ENCODE measurements at places on chromosomes 3 and 15. TPM values are rescaled to one million over a fixed set of nuclear protein-coding genes. Genes with fewer than 3 reads are reported as not detected.

The TEX9 gene
- total RNA-seq = 1.0 TPM

The TM4SF4 gene
- not detected for total RNA-seq

The OXSM gene
- 35.7 TPM for total RNA-seq

The USP4 gene
- total RNA-seq = 69.1 TPM

The ANKRD34C gene
- total RNA-seq = not detected

The PSTPIP1 gene
- total RNA-seq = 137 TPM

The DLEC1 gene
- 2.0 TPM for total RNA-seq

The GOLGA8N gene
- 2.7 TPM for total RNA-seq

The C2CD4A gene
- total RNA-seq = 5.8 TPM

The DUOXA2 gene
- 0.13 TPM for total RNA-seq

The FOXP1 gene
- 101 TPM for total RNA-seq

The ZBTB20 gene
- 17.7 TPM for total RNA-seq

The ALAS1 gene
- total RNA-seq = 72.7 TPM

The GOLGA8S gene
- total RNA-seq = 0.08 TPM

The CCR8 gene
- 0.87 TPM for total RNA-seq

The AGBL1 gene
- 0.19 TPM for total RNA-seq

The MEIS2 gene
- not detected for total RNA-seq

The STXBP5L gene
- total RNA-seq = not detected

The GABRA5 gene
- not detected for total RNA-seq

The SLC12A1 gene
- not detected for total RNA-seq

The CGNL1 gene
- total RNA-seq = not detected

The SMCO1 gene
- total RNA-seq = not detected

The SLC9C1 gene
- total RNA-seq = not detected

The ACTR8 gene
- total RNA-seq = 30.8 TPM

The PLCB2 gene
- 111 TPM for total RNA-seq

The NR1I2 gene
- total RNA-seq = 0.82 TPM

The TGM5 gene
- 0.61 TPM for total RNA-seq

The UQCC5 gene
- 12.0 TPM for total RNA-seq

The GOLGA8F gene
- total RNA-seq = not detected

The ROBO2 gene
- not detected for total RNA-seq

The AADAC gene
- not detected for total RNA-seq

The PLIN1 gene
- 0.09 TPM for total RNA-seq

The RHOV gene
- 0.45 TPM for total RNA-seq

The POLG gene
- total RNA-seq = 76.9 TPM

The GXYLT2 gene
- total RNA-seq = not detected

The LARP6 gene
- total RNA-seq = not detected

The KCNAB1 gene
- total RNA-seq = not detected

The SGO1 gene
- 29.4 TPM for total RNA-seq

The CDHR4 gene
- total RNA-seq = 0.40 TPM

The CADPS gene
- total RNA-seq = not detected

The TMEM158 gene
- total RNA-seq = not detected

The TRH gene
- total RNA-seq = not detected

The CYP1A2 gene
- not detected for total RNA-seq

The CALML4 gene
- 8.0 TPM for total RNA-seq

The MYO5C gene
- total RNA-seq = 3.0 TPM

The BUB1B gene
- 99.5 TPM for total RNA-seq

The DAZL gene
- total RNA-seq = 0.09 TPM

The HES1 gene
- total RNA-seq = 0.58 TPM

The AP3B2 gene
- total RNA-seq = 0.41 TPM

The SKOR1 gene
- 0.13 TPM for total RNA-seq

The TMC3 gene
- not detected for total RNA-seq

The RTF1 gene
- 23.6 TPM for total RNA-seq

The GOLGA8G gene
- not detected for total RNA-seq

The ALG1L2 gene
- 1.7 TPM for total RNA-seq

The THBS1 gene
- 0.66 TPM for total RNA-seq

The VGLL3 gene
- not detected for total RNA-seq

The TPRG1 gene
- total RNA-seq = 6.0 TPM

Measured in activated T-helper 17 cell treated with anti-CD3 and anti-CD28 coated beads, Interleukin-2, amount 50 U/mL, for 72 hours (primary cell).